ENCODE measurements at places on chromosomes 12 and 14.

- DNase-seq: no peak
Observed at GRCh38 chr14:21136024-21136423, 19.8 kb downstream of the OR5AU1 start.

GRCh38 chr12:75790219-75790618 lies 241.4 kb downstream of the PHLDA1 start:
- DNase-seq: no peak

DNA sequence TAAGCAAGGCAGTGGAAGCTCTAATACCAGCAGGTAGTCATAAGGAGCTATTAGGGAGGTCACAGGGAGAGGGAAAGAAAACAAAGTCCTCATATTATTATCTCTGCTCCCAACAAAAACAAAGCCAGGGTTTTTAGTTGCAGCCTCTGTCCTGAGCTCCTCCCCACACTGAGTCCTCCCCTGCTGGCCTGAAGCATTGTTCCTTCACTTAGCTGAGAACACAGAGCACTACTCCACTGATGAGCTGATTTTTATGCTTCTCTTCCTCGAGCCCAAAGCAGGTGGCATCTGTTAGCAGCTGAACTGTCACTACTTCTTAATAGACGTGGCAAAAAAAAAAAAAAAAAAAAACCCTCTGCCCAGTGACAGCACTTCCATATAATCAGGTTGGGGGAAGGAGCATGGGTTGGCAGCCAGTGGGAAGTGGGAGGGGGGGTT lies 10.5 kb upstream of the STAC3 start:
- DNase-seq: no peak

DNA sequence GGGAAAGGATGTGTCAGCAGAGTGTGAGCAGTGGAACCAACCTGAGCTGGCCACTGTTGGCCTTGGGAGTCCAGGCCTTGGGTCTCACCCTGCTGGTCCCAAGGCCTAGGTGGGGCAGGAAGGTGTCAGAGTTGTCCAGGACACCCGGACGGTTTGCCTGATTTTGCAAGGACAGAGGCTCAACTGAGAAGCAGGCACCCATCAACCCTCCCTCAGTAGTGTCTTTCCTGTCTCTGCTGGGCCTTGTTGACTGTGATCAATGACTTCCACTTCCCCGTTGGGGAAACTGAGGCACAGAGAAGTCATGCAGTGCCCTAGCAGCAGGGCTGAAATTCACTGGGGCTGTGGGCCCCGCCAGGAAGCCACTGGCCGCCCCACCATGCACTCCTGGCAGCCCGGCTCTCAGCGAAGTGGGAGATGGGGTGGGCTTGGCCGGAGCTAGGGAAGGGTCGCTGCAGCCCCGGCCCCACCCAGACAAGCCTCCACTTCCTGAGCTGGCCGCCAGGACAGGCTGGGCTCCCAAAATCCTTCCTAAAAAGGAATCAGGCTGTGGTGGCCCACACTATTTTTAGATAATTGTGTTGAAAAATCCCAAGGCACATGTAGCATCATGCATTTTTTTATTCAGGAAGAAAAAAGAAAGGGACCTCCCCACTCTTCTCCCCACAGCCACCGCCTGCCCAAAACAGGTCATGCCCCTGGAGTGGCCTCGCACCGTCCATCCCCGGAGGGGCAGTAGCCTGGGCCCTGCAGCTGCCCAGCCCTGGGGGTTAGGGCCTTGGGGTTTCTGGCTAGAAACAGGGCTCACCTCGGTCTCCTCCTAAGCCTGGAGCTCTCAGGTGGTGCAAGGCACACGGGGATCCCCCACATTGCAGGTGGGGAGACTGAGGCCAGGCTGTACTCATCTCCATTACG lies 127.4 kb downstream of the CALM1 start:
- DNase-seq: no peak

DNA sequence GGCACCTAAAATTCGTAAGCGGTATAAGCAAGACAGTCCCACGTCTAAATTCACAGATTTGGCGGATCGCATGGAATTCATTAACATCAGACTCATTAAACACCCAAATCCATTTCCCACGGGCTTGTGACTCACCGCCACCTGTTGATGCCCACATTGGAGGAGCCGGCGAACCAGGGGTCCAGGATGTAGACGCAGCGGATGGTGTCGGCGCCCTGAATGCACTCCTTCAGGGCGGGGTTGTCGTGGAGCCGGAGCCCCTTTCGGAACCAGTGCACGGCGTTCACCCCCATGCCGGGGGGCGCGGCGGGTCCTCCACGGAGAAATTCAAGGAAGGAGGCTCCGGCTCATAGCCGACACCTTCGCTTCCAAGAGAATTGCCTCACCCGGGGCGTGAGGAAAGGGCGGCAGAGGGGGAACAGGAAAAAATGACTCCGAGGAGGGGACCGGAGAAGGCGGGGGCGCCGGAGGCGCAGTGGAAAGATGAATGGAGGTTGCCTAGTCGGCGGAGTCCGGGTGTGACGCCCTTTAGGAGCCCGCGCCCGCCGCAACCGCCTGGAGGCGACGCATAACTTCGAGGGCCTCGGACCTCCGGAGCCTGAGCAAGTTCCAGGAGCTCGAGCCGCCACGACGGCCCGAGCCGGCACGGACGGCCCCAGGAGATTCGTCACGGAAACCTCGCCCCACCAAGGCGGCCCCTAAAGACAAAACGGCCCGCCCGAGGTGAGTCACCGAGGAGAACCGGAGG lies 506 bp downstream of the CRY1 start:
- DNase-seq: no peak

All from SIG-M5 (cell line).